ENCODE measurements at places on chromosomes 7 and 10. TPM values are rescaled to one million over a fixed set of nuclear protein-coding genes. Genes with fewer than 3 reads are reported as not detected.

MYH16 gene
- 0.11 TPM for total RNA-seq

CALHM1 gene
- not detected for total RNA-seq

CFTR gene
- not detected for total RNA-seq

DLX5 gene
- not detected for total RNA-seq

ADRB1 gene
- total RNA-seq, result 0.97 TPM

CYP2C18 gene
- not detected for total RNA-seq

SMNDC1 gene
- 38.5 TPM for total RNA-seq

GPR146 gene
- total RNA-seq, result 11.7 TPM

RAB19 gene
- total RNA-seq, result not detected

GHRHR gene
- total RNA-seq, result not detected

CALCR gene
- not detected for total RNA-seq

GNAT3 gene
- total RNA-seq, result not detected

PPP1R3A gene
- total RNA-seq, result not detected

ZNF804B gene
- not detected for total RNA-seq

CALHM3 gene
- not detected for total RNA-seq

PPP1R3C gene
- total RNA-seq, result 0.74 TPM

SEMA4G gene
- total RNA-seq, result 6.0 TPM

CYP26C1 gene
- 2.0 TPM for total RNA-seq

TSPAN12 gene
- total RNA-seq, result 19.0 TPM

FKBP6 gene
- total RNA-seq, result not detected

DDC gene
- total RNA-seq, result not detected

PTPRN2 gene
- 0.51 TPM for total RNA-seq

PTF1A gene
- total RNA-seq, result not detected

LRRC4 gene
- 3.8 TPM for total RNA-seq

CFAP70 gene
- total RNA-seq, result 0.27 TPM

METTL2B gene
- 35.6 TPM for total RNA-seq

ZC3HAV1L gene
- 25.7 TPM for total RNA-seq

Measured in endothelial cell of umbilical vein (primary cell).